ENCODE measurements at places on chromosomes 12 and 14.

DNA sequence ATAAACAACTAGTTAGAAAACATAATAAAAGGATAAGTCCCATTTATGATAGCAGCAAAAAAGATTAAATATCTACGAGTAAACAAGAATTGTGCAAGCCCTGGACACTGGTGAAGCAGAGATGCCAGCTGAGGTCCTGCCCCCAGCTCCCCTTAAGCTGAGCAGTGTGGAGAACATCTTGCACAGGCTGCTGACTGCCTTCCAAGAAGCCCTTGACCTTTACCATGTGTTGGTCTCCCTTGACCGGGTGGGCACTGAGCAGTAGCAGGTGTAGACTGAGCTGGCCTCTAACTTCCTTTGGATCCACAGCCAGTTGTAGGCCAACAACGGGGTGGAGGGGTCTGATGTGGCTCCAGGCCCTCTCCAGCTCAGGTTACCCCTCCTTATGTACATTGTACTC is 47.7 kb upstream of the PAPLN start:
- no peak for DNase-seq

DNA sequence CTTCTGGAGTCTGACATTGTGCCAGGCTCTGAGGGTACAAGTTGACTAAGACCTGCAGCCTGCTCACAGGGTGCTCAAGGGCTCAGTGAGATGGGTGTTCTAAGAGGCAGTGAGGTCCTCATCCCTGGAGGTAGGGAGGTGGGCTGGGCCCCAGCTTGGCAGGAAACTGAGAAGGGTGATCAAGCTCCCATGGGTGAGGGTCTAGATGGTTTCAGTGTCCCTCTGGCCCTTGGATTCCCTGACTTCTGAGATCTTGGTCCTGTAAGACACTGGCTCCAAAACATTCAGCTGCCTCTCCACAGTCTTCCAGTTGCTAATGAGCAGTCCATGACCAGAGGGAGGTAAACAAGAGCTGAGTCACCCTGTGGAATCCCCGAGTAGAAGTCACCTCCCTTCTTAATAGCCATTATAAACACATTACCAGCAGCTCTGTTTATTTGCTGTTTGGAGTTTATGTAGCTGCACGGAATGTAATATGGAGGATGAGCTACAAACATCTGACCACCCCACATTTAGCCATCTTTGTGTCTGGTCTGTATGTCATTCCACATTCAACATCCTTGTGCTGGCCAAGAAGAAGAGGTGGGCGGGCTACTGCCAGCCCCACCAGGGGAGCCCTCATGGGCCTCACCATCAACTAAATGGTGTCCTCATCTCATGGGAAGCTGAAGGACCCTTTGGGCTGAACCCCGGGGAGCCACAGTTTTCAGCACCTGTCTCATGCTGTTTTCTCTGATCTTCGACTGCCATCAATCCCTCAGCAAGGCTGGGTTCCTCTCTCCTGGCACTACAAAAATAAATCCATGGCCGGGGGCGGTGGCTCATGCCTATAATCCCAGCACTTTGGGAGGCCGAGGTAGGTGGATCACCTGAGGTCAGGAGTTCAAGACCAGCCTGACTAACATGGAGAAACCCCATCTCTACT is 37.2 kb upstream of the BDKRB2 start:
- peak; percentile 88 for DNase-seq

GRCh38 chr14:104819361-104819781 is 18.5 kb downstream of the ZBTB42 start:
- no peak for DNase-seq

DNA sequence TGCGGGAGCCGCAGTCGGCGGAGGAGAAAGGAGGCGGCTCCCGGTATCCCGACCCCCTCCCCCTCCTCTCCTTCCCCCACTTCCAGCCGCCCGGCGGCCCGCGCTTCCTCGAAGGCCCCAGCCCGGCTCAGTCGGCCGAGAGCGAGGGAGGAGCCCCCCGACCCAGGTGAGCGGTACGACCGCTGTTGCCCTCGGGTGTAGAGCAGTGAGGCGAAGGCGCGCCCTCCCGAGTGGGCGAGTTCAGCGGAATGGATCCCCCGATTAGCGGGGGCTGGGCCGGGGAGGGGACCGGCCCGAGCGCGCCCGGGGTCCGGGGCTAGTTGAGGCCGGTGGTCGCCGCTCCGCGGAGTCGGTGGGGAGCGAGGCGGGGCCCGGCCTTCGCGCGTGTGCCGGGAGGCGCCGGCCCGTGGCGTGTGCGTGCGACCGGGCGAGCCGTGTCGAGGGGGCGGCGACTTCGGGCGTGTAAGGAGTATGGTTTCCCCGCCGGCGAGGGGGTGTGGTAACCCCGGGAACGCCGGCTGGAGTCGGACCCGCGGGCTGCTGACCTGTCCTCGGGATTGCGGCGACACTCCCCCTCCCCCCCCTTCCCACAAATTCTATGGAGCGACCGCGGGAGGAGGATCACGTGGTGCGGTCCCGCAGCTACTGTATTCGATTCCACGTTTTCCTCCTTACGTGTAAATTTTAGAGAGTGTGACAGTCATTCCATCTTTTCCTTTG is 501 bp downstream of the RIMKLB start:
- DNase-seq: no peak

- no peak for DNase-seq
These were observed 30.7 kb downstream of the TMEM229B start for GRCh38 chr14:67457782-67458181.

DNA sequence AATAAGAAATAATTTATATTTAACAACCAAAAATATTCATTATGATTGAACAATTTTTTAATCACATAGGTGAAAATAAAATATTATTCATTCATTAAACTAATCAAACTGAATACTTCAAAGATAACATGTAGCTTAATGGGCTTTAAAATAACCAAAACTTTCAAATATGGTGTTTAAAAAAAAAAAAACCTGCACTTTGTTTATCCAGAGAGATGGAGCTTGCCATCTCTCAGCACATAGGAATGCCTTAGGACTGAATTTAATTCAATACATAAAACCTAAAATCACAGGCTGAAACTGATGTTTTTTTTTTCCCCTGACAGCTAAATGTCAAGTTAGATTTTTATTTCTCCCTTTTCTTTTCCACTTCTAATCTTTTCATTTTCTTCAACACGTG is 14.4 kb upstream of the CCER1 start:
- DNase-seq: no peak

DNA sequence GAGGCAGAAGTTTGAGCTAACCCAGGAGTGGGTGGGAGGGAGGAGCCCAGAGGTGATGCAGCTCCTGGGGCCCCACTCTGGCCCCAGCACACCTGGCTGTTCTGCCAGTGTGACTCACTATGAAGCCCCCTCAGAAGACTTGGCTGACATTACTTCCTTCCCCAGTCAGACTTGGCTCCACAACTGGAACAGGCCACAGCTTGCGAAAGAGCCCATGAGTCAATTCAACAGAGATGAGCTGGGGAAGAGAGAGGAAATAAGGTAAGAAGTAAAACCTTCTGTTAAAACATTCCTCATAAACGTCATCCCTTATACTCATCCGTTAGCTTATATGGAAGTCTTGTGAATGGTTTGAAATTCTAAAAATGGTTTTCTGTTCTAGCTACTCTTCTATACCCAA is 245.9 kb downstream of the ADAMTS20 start:
- peak; percentile 98 for DNase-seq

DNA sequence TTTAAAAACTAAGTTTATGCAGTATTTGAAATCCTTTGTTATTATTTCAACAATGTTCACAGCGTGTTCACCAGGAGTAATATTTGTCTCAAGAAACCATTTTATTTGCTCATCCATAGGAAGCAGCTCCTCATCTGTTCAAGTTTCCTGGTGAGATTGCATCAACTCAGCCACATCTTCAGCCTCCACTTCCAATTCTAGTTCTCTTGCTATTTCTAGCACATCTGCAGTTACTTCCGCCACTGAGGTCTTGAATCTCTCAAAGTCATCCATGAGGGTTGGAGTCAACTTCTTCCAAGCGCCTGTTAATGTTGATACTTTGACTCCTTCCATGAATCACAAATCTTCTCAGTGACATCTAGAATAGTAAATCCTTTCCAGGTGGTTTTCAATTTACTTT is 18.0 kb downstream of the CLEC9A start:
- DNase-seq: no peak

DNA sequence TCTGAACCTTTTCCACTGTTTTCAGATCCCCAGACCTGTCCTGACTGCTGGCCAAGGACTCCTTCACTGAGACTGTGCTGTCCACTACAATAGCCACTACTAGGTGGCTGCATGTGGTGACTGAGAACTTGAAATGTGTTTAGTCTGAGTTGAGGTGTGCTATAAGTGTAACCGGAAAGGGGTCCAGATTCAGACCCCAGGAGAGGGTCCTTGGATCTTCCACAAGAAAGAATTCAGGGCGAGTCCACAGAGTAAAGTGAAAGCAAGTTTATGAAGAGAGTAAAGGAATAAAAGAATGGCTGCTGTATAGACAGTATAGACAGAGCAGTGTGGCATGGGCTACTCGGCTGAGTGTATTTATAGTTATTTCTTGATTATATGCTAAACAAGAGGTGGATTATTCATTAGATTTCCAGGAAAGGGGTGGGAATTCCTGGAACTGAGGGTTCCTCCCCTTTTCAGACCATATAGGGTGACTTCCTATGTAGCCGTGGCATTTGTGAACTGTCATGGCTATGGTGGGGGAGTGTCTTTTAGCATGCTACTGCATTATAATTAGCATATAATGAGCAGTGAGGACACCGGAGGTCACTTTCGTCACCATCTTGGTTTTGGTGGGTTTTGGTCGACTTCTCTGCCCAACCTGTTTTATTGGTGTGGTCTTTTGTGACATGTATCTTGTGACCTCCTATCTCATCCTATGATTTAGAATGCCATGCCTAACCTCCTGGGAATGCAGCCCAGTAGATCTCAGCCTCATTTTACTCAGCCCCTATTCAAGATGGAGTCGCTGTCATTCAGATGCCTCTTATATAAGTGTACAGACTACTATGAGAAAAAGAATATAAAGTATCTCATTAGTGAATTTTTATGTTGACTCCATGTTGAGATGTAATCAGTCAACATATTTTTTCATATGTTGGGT is 70.0 kb upstream of the SRSF5 start:
- DNase-seq: no peak

DNA sequence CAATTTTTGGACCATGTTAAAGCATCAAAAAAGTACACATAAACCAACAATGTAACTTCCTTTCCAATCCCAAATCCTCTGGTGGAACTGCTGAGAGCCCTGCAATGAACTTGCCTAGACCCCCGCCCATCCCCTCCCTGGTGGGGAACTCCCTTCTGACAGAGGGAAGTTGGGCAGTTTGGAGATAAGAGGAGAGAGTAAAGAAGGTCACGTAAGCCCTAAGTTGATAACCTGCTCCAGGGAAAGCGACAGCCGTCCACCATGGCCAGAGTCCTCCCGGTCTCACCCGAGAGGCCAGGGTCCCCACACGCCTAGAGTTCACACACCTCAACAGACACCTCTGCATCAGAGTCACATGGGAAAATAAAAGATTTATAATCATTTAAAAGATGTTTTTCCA is 138.7 kb downstream of the EGLN3 start:
- no peak for DNase-seq

DNA sequence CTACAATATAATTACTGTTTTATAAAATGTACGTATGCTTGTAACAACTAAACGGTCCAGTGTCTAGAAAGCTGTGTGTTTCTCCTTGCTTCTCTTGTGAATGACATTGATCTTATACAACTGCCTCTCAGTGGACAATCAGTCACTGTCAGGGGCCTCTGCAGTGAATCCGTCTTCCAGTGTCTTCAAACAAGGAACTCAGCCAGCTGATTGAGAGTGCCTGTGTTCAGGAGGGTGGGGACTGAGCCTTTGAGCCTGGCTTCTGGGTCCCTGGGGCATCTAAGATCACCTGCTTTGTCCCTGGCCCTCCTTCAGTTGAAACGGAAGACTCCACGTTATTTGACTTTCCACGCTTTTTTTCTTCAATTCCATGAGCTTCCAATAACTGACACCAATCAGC is 133.1 kb upstream of the SFSWAP start:
- no peak for DNase-seq

DNA sequence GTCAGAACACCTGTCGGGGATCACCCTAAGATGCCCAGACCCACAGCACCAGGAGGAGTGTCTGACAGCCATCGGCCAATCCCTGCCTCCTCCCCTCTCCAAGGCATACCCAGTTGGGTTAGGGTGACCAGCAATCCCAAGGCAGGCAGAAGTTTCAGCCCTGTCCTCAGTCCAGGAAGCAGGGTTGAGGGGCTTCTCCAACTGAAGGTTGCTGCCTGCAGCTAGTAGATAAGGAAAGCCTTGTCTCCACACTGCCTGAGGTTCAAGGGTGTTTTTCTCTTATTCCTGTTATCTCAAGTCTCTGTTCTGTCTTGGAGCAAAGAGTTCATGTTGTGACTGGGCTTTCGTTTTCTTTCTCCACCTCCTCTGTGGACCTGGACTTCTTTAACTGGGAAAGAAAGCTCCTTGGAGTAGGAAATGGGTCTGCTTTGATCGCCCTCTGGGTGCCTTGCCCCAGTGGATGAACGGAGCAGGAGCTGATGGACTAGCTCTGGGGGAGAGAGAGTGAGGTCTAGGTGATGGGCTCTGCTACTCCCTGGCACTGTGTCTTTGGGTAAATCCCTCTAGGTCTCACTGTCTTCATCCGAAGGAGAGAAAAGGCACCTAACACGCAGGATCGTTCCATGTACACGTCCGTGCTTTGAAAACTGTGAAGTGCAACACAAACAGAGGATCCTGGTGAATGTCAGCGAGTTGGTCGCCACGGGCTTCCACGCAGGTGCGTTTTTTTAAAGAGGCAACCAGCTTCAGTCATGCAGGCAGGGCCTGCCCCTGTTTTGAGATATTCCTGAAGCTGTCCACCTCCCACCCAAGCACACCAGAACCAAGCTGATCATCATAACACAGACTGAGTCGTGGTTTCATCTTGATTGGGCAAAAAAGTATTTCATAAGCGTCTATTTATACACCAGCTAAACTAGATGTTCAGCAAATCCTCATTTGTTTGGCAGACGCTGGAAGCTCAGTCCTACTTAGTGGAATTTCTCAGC is 52.5 kb upstream of the FOXN3 start:
- no peak for DNase-seq

GRCh38 chr12:18224745-18225144 is 36.6 kb upstream of the PIK3C2G start:
- DNase-seq: peak; percentile 64

DNA sequence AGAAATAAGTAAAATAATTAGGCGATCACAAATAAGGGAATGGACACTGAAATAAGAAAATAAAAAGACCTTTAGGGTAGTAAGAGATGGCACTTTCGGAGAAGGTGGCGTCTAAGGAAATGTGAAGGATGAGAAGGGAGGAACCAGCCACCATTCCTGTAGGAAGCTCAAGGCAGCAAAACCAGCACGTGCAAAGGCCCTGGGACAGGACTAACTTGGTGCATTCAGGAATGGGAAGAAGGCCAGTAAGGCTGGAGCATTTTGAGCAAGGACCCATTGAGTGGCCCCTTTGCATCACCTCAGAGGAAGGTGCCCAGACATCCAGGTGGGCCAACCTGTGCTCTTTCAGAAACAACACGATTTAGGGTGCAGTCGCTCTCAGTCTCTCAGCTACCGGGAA is 738 bp upstream of the VPS37B start:
- DNase-seq: no peak

GRCh38 chr12:116002890-116003536 is 274.5 kb downstream of the MED13L start:
- DNase-seq: no peak

GRCh38 chr12:86774841-86775388 is 518.7 kb upstream of the MGAT4C start:
- DNase-seq: peak; percentile 24

Measured in HCEC 1CT (cell line).